ENCODE measurements at places on chromosomes 7 and 10.

DNA sequence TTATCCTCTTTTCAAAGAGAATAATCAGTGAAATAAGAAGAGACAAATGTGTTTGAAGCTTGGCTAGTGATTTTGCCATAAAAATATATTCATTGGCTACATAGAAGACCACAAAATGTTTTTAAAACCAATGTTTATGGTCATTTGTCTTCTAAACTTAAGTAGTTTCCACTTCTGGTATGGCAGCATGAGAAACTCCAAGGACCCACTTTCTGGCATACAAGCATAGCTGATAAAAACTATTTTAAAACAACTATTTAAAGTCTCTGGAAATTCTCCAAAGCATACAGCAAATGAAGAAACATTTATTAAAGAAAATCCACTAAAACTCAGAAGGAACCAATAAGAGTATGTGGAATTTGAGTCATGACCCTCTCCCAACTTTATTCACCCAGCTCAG lies 89.2 kb upstream of the TOMM7 start:
- DNase-seq = no peak

- DNase-seq = peak; percentile 31
Observed at GRCh38 chr7:4613846-4614548, 68.1 kb upstream of the FOXK1 start.

- no peak for DNase-seq
Observed at GRCh38 chr7:138903186-138903820, 77.9 kb downstream of the KIAA1549 start.

DNA sequence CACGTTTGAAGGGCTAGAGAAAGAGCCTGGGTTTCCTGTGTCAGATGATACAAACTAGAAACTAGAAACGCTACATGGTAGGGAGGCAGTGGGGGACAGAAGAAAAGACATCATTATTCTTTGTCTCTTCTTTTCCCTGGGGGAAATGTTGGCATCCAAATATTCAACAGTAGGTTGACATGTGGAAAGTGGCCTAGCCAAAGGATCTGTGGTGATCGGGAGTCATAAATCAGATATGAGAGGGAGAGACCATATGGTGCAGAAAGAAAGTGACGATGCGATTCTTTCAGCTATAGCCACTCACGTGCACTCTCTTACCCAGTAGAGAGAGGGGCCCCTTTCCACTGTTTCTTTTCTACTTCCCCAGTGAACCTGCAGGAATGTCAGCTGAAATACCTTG lies 964.7 kb downstream of the LRMDA start:
- DNase-seq = no peak

GRCh38 chr10:118278649-118279048 lies 63.5 kb downstream of the FAM204A start:
- DNase-seq = no peak

DNA sequence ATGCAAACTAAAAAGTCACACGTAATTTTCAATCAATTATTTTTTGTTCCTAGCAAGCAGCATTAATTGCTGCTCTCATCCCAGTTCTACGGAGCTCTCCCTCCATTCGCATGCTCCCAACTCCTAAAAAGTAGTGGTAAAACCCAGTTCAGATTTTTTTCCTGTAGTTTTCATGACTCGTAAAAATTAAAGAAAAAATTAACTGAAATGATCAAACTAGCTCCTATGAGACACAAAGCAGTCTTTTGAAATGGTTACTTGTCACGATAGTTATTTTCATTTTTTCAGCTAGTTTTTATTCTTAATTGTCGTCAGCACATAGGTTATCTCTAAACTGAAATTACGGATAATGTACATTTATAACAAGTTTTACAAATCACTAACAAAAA lies 1.8 kb downstream of the HNRNPA2B1 start:
- no peak for DNase-seq

- no peak for DNase-seq
Observed at GRCh38 chr7:70544016-70544415, 587.9 kb upstream of the GALNT17 start.

- DNase-seq = no peak
Observed at GRCh38 chr7:116234517-116235200, 24.3 kb downstream of the TES start.

DNA sequence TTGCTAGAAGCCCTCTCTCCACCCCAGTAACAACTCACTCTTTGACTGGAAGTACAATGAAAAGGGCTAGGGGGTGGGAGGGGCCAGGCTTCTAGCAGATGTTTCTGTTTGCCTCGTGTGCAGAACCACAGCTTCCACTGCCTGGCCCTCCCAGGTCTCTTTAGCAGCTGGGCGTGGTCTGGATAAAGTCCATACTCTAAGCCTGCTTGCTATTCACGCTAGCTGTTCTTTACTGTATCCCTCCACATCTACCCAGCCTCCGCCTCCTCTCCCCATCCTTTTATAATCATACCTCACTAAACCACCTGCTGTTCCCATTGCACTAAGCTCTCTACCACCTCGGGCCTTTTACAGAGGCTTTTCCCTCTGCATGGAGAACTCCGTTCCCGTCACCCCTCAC lies 288.8 kb downstream of the CAMK1D start:
- no peak for DNase-seq

DNA sequence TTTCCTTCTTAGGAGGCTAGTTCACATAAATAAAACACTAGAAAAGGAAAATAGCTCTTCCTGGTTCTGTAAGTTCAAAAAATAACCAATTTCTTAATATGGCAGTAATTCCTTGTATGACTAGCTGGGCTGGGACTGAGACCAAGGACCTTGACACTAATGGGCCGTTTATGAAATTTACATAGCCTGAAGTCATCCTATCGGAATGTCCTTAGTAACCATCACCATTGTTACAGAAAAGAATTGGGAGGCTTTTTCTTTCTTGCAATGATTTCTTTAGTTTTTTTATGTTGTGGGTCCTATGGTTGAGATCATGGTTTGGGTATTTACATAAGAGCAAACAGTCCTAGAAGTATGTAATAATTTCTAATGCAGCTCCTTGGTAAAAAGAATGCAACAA lies 87.1 kb upstream of the HDAC9 start:
- DNase-seq = no peak

DNA sequence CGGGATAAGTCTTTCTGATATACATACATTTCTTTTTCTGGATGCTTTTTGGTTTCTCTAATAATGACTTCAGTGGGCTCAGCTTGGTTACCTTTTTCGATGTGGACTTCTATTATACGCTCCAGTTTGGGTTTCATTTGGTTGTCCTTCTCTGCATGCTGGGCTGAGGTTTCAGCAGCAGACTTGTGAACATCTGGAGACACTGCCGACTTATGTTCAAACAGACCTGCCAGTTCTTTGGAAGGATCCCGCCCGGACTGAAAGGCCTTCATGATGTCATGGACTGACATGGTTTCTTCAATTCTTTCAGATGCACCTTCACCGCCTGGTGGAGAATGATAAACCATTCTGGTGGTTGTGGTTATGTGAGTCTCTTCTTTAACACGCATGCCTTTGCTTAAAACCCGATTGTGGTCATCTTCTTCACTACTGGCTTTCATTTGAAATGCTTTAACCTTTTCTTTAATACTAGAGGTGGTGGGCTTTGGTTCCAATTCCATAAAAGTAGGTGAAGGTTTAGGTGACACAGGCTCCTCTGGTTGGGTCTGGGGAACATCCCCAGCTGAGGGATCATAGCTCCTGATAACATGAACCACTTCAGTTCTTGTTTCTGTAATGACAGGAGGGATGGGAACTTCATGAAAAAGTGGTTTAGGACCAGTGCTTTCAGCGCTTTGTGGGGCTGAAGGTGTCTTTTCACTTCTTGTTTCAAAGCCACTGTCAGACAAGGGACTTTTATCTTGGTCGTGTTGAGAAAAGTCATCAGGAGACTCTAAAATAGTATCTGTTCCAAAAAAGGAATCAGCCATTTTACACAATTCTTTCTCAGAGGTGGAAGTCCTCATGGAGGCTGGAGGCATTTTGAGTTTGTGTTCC lies 167.7 kb upstream of the CCDC6 start:
- no peak for DNase-seq

DNA sequence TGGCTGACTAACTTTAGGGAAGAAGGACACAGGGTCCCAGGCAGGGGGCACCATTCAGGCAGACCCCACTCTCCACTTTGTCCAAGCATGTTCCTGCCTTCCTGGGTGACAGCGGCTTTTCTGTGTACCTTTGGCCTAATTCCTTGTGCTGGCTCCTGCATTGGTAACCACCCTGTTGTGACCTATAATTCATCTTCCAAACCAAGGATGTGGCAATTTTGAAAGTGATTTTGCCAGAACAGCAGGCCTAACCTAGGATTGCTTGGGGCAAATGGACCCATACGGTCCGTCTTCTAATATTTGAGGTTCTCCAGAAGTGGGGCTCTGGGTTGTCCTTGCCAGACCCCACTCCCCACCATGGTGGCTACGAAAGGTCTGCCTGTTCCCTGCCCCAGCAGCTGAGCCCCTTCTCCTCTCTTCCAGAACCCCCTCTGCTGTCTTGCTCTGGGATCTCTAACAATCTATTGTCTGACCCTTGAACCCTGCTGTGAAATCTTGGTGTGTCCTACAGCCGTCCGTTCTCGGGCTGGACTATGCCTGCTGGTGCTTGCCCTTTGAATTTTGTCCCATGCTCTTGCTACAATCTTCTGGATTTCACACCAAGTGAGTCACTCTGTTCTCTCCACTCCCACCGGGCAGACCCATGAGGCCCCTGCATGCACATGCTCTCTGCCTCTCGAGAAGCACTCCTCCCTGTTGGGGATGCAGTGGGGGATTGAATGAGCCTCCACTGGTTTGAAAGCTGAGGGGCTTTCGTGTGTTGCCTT lies 316.0 kb downstream of the CXCL12 start:
- DNase-seq = peak; percentile 62
